Stimulated activated CD4-positive, alpha-beta T cell treated with anti-CD3 and anti-CD28 coated beads, Interleukin-15, amount 100 ng/mL, for 1 hour (primary cell): ENCODE measurements at places on chromosomes 16 and 17.

- no peak for DNase-seq
Observed at GRCh38 chr16:6618874-6619273, 713.8 kb upstream of the RBFOX1 start.

- DNase-seq: no peak
Observed at GRCh38 chr16:30829130-30830071, 42.4 kb upstream of the ZNF629 start.

DNA sequence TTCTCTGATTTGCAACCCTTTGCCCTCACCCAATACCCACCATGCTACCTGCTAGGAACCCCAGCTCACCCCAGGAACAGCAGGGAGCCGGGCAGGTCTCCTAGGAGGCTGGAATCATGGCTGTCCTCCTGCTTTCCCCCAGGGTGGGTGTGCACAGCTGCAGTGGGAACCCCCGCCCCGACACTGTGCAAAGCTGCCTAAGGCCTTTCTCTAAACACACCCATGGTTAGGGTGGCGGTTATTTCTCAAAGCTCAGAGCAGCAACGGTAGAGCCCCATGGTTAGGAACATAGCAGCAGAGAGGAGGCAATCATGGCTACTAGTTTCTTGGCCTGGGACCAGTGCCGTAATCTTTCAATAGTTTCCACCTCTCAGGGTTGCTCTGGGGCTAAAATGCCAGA is 52.2 kb downstream of the ABCC12 start:
- DNase-seq: no peak

GRCh38 chr16:55815320-55815719 is 17.6 kb downstream of the CES1 start:
- no peak for DNase-seq

- DNase-seq: no peak
Observed at GRCh38 chr17:79923974-79924638, 84.9 kb upstream of the CBX4 start.

DNA sequence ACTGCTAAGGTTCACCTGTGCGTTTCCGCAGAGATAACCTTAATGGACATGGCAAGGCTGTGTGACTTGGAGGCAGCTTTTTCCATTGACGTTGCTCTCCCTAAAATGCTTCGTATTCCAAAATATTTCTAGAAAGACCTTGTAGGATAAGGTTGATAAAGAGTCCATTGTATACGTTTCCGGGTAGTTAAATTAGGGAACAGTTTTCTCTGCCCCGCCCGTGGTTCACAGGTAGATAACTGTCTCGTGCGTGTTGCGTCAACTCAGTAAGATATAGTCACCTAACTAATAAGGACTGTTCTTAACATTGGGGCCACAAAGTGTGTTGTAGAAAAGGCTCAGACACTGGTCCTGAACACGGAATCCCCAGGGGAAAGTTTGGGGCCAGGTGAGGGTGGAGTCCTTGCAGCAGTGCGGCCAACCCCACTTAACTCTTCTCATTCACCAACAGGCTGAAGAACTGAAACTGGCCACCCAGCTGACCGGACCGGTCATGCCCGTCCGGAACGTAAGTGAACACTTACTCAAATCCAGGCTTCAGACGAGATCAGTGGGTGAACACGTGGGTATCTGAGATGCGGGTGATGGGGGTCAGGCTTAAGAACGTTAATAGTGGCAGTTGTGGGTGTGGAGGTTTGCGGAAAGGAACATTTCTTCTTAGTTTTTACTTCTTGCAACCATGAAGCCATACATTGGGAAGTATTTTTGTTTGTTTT is 1.6 kb downstream of the RPL13 start:
- no peak for DNase-seq
